ENCODE measurements at places on chromosomes 6 and 20.

DNA sequence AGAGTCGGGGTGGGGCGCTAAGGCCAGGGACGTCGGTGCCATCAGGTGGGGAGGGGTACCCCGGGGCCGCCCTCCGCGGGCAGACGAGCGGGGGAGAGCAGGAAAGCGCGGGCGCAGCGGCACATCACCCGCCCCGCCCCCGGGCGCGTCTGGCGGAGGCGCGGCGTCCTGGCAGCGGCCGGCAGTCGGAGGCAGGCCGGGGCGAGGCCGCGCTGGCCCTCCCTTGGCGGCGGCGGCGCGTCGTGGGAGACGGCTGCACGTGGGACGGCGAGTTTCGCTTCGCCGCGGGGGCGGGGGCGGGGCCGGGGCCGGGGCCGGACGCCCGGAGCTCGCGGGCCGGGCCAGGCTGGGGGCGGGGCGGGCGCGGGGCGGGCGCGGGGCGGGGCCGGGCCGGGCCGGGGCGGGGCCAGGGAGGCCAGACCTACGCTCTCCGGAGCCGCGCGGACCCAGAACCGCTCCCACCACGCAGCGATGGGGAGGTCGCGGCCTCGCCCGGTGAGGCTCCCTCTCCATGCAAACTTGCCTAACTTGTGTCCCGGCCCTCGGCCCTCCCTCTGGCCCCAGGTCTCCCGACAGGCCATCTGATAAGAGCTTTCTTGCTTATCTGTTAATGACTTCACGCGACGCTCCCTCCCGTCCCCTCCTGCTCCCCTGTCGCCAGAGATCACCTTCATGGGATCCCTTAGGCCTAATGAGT lies 12.5 kb downstream of the ITPR3 start:
- no peak for DNase-seq

GRCh38 chr6:111481836-111482187 lies 1.2 kb downstream of the REV3L start:
- DNase-seq: no peak

- DNase-seq: no peak
Measured at GRCh38 chr6:73134588-73134987, 90.7 kb downstream of the KHDC1L start.

- DNase-seq: no peak
Measured at GRCh38 chr20:54221996-54222890, 14.4 kb downstream of the PFDN4 start.

DNA sequence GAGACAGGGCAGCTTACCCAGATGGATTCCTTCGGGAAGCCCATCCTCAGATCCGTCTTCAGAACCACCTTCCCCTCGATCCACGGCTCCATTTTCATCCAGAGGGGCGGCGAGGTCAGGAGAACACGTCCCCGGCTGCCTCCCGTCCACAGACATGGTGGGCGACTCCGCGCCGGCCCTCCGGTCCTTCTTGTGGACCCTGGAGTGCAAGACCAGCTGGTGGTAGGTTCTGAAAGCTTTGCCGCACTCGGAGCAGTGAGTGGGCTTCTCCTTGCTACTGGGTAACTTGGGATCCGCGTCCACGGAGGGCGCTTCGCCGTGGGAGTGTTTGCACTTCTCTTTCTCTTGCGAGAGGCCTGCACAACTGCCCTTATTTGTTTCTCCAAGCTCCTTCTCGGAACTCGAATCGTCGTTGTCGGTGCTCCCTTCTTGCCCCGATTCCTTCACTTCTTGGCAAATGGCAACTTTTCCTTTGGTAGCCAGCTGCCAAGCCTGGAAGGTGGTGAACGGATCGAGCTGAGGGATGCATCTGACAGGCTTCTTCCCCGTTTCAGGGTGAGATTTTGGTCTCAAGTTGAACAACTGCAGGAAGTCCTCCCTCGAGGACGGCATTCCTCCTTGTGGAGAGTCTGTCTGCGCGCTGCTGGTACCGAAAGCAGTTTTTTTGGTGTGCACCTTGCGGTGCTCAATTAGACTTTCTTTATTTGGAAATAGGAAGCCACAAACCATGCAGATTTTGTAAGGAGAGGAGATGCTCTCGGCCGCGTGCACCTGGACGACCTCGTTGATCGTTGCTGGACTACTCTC lies 12.0 kb downstream of the ZNF217 start:
- DNase-seq: no peak

- DNase-seq: no peak
Measured at GRCh38 chr6:10520468-10520867, 683 bp upstream of the GCNT2 start.

GRCh38 chr20:47991875-47992488 lies 206.7 kb upstream of the SULF2 start:
- DNase-seq: no peak

DNA sequence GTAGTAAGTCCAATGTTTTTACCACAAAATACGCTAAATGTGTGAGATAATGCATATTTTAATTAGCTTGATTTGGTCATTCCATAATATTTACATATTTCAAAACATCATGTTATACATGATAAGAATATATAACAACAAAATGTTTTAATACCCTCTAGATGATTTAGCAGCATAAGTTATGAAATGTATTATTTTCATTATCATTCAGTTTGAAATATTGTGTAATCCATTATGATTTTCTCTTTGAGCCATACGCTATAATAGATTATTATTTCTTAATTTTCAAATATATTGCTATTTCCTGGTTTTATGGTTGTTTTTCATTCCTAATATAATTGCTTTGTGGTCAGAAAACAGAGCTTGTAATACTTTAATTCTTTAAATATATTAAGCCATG lies 163.3 kb upstream of the KCNQ5 start:
- DNase-seq: no peak

GRCh38 chr6:107075951-107076381 lies 39.3 kb downstream of the BEND3 start:
- no peak for DNase-seq

DNA sequence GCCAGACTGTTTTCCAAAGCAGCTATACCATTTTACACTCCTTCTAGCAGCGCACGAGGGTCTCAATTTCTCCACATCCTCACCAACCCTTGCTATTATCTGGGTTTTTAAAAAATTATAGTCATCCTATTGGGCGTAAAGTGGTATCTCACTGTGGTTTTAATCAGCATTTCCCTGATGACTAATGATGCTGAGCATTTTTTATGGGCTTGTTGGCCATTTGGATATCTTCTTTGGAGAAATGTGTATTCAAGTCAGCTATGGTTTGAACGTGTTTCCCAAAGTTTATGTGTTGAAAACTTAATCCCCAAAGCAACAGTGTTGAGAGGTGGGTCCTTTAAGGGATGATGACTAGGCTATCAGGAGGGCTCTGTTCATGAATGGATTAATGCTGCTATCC lies 6.7 kb downstream of the MCUR1 start:
- no peak for DNase-seq

DNA sequence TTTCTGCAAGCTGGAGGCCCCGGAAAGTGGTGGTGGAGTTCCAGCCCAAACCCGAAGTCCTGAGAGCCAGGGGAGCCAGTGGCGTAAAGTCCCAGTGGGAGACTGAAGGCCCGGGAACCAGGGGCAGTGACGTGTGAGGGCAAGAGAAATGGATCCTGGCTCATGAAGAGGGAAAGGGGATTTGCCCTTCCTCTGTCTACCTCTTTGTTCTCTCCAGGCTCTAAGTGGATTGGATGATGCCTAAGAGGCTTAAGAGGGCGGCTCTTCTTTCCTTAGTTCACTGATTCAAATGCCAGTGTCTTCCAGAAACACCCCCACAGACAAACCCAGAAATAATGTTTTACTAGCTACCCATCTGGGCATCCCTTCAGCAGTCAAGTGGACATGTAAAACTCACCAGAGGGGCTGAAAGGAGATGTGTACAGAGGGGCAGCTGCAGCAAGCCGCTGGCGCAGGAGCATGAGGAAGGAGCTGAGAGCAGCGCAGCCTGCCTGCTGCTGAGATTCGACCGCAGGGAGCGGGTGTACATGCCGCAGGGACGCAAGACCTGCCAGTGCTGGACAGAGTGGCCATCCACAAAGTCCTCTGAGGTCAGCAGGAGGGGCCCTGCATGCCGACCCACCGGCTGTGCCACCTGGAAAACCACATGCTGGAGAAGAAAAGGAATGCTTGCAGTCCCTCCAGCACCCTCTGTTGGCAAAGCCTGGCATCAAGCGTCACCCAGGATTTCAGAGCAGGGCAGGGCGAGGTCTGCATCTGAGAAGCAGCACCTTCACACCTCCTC lies 29.5 kb downstream of the CDYL start:
- DNase-seq: no peak

GRCh38 chr20:16346956-16347355 lies 226.3 kb downstream of the KIF16B start:
- DNase-seq: no peak
